ENCODE measurements at places on chromosomes 1 and 21.

DNA sequence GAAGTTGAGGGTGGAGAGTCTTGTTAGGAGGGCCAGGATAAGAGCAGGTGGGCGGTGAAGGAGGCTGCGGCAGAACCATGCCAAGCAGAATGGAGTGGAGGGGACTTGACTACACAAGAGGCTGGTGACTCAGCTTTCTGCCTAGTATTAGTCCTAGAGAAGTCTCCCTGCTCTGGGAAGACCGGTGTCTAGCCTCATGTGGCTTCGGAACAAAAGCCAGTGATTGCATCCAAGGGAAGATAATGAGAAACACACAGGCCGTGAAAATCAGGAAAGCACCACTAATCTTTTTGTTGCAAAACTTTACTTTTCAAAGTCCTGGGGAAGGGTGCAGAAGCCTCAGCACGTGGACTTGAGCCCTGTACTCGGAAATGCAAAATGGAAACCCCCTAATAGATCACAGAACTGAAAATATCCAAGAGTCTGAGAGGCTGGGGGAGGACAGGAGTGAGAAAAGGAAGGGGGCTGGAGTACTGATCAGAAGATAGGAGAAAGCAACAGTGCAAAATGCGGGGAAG is 31.4 kb downstream of the DDR2 start:
- no peak for DNase-seq

DNA sequence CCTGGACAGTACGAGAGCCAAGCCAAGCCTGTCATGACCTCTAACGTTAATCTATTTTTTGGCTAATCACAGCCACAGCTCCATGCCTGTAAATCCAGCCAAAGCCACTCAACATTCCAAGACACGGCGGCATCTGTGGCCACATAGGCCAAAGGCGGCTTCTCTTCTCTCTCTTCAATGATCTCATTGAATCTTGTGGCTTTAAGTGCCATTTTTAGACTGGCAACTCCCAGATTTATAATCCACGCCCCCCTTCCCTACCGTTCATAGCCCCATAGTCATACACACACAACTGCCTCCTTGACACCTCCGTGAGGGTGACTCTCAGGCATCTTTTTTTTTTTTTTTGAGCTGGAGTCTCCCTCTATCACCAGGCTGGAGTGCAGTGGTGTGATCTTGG is 5.7 kb upstream of the SELENON start:
- no peak for DNase-seq

DNA sequence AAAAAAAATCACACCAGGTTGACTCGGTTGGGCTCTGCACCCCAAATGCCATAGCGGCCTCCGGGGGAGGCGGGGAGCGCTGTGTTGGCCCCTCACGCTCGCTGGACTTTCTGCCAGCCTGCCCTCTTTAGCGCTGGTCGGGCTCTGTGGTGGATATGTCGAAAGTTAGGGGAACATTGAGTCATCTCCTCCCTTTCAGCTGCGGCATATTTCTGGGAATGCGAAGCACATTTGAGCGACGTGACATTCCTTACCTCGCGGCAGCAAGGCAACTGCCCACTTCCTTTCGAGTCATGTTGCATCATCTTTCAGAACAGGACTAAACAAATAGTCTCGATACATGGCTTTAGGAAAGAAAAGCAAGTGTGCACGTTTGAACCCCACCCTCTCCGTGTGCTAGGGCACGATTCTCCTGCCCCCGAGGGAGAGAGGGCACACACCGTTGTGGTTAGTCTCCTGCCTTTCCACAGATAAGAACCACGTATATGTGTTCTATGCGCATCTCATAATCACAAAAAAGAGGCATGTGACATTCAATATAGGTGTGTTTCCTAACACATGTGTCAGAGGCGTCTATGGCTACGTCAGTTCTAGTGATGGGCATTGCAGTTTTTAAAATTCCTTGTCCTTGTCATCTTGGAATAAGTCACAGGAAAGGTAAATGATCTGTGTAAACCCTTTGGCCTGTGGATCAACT is 105.9 kb upstream of the SLC45A1 start:
- no peak for DNase-seq

DNA sequence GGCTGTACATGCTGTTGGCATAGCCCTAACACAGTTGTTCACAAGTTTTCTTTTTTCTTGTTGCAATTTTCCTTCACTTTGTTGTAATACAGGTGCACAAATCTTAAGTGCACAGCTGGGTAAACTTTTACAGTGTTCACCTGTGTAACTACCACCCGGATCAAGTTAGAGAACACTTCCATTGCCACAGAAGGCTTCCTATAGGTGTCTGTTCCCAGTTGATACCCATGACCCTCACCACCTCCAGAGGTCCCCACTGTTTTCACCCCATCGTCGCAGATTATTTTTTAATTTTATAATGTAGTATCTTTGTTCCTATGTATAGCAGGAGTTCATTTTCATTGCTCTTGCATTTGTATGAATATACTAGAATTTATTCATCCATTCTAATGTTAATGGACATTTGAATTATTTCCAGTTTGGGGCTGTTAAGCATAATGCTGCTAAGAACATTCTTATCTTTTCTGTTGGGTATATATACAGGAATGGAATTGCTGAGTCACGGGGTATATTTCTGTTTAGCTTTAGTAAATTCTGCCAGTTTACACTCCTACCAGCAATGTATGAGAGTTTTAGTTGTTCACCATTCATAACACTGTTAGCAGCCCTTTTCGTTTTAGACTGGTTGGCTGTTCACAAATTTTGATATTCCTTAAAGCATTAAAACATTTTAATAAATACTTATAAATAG is 16.4 kb downstream of the SPRTN start:
- DNase-seq = no peak

- DNase-seq = no peak
Observed at GRCh38 chr1:233707880-233708815, 94.2 kb downstream of the KCNK1 start.

- DNase-seq = no peak
Observed at GRCh38 chr1:84344286-84344685, 42.8 kb downstream of the SAMD13 start.

GRCh38 chr21:19468991-19469715 is 1065.6 kb upstream of the TMPRSS15 start:
- no peak for DNase-seq

- DNase-seq = no peak
Observed at GRCh38 chr1:236417336-236417735, 23.2 kb downstream of the EDARADD start.

DNA sequence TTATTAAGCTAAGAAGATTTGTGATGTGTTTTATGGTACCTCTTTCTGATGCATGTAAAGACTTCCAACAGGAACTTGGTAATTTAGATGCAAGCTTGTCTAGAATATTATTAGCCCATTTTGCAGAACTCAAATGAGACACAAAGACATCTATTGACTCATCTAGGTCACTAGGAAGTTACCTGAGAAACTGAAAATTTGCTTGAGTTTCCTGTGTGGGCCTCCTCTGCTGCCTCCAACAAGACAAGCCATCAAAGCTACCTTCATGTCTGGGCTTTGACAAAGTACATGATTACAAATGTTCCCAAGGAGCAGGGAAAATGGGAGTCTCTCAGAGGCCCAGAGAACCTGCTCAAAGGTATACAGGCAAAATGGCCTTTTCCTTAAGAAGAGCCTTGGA is 5.6 kb downstream of the RUNX1 start:
- DNase-seq = no peak

DNA sequence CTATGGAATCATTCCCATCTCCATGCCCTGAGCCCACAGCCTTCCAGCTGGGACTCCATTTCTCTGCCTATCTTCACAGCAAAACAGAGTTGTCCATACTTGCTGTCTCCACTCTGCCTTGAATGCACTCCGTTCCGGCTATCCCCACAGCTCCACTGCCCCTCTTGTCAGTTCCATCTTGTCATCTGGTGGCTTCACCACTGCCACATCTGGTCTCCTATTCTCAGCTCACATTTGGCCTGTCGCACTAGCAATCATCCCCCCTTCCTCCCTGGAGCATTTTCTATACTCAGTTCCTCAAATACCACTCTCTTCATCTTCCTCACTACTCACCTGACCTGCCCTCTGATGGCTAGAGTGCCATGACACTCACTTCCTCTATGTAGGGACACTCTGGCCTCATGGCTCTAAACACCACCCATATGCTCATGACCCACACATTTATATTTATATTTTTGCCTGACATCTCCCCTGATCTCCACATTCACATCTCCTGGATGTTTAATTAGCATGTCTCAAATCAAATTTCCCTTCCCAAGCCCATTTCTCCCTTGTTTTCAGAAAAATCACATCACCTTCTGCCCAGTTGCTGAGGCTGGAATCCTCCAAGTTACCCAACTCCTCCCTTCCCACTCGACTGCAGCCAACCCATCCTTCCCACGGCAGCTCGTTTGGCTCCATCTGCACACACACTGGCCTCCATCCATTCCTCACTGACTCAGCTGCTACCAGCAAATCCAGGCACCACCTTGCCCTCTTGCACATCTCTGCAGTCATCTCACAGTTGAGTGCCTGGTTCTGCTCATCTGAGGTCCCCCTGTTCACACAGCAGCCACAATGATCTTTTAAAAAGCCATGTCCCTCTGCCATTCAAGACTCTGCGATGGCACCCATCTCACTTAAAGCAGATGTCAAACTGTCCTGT is 6.1 kb downstream of the ZNF692 start:
- DNase-seq = no peak

- no peak for DNase-seq
Observed at GRCh38 chr1:217211486-217211885, 419.4 kb downstream of the GPATCH2 start.

GRCh38 chr1:32186077-32186476 is 6.6 kb downstream of the TXLNA start:
- DNase-seq = no peak

GRCh38 chr1:224884361-224884801 is 45.1 kb upstream of the DNAH14 start:
- DNase-seq = no peak

Measured in thoracic aorta (tissue), 2 donors.